Osteoblast (primary cell): ENCODE measurements at places on chromosomes 1 and 21.

- no peak for DNase-seq
These were observed 12.7 kb downstream of the USP48 start for GRCh38 chr1:21770201-21770600.

- no peak for DNase-seq
These were observed 118.3 kb downstream of the TM2D1 start for GRCh38 chr1:61606448-61607312.

DNA sequence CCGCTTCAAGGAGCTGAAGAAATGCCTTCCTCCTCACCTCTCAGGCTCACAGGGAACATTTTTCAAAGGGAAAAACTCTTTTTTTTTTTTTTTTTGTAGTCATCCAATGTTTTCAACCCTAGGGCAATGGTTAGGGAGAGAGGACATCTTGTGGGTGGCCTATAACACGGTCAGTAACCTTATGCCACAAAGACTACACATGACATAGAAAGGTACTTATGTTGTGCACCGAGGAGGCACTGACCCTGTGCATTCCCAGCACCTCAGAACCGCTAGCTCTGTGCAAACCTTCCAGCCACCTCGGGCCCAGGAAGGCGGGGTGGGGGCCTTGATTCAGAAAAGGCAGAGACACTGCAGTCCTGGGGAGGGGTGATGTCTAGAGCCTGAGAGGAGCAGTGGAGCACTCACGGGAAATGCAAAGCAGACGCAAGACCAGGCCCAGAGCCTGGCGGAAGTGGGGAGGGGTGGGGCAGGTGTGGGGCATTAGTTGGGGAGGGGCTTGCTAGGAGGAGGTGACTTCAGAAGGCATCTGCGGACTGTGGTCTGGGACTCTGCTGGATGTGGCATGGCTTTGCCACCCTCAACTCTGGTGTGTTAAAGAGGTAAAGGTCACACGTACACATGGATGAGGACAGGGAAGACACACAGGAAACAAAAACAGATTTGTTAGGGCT lies 68.6 kb downstream of the MDM4 start:
- no peak for DNase-seq

- no peak for DNase-seq
These were observed 65.4 kb upstream of the STUM start for GRCh38 chr1:226482975-226483700.
